ENCODE measurements at places on chromosomes 4 and X.

GRCh38 chr4:12852338-12853307, 631.5 kb downstream of the RAB28 start:
- DNase-seq, result no peak

DNA sequence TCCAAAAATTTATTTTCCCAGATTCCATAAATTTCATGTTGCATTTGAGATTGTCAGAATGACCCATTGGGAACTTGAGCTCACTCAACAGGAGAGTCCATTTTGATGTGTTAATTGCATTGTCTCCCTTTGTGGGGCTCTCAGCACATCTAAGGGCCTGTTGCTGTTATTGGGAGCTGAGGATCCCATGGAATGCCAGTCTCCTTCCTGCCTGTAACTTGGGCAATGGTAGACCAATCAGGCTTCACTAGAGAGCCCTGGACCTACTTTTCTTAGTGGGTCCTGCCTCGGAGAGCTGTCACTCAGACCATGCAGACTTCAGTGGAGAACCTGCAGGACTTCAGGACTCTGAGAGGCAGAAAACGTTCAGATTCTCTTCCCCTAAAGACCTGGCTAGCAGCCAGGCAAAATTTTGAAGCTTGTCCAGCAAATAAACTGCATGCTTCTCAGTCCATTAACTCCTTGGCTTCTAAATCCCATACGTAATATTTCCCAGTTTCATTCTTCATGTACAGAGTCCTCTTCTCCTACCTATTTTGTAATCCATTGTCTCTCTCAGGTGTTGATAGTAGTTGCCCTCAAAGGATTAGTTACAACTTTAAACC, 25.1 kb downstream of the OCRL start:
- no peak for DNase-seq

DNA sequence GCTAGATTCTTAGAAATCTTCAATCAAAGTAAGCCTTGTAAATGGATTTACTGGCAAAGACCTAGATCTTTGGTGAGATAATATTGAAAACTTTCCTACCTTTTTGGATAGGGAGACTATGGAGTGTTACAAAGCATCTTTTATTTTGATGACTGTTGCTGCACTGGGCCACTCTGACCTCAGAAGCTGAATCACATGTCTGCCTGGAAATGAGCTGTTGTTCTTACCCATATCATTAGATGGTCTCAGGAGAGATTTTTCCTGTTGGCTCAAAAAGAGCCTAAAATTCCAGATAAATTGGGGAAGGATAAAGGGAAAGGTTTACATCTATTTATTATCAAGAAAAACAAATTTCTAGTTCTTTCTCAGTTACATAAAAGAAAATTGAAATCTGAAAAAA, 127.5 kb upstream of the BMP3 start:
- no peak for DNase-seq

- DNase-seq, result no peak
These were observed 719.5 kb upstream of the SLIT2 start for GRCh38 chr4:19531906-19532848.

DNA sequence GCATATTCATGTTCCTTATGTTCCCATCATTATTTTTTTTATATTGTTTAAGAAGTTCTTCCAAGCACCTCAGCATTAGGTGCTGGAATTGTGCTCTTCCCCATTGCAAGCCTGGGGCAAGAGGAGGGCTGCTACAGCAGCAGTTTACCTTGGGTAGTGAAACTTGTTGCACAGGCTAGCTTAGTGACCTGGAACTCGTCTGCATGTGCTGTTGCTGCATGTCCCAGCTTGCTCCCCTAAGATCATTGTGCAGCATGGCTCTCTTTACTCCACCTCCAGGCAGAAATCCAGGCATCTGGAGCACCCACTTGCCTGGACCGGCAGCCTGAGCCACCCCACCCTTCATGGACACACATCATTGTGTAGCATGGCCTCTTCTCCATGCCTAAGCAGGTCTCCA, 776.0 kb downstream of the GLUD2 start:
- DNase-seq, result no peak

- DNase-seq, result no peak
These were observed 18.8 kb downstream of the RGS12 start for GRCh38 chr4:3311489-3312171.

GRCh38 chr4:24053934-24054333, 164.1 kb upstream of the PPARGC1A start:
- no peak for DNase-seq

Measured in cortex of kidney (tissue), 1 donor.